ENCODE measurements at places on chromosomes 4 and X.

DNA sequence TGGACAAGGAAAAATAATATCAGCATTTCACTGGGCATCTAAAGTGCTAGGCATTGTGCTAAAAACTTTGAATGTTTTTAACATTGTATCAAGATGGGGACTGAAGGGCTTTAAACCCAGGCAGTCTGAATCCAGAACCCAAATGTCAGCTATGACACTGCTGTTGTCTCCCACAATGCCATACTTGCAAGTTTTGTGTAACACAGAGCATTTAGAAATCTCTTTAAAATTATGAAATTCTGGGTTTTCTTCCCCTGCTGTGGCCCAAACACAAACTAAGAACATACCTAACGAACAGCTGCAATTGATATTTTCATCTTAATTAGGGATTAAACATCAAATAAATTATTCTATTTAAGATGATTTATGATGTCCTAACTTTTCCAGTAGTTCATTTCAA is 66.8 kb upstream of the LSM6 start:
- no peak for DNase-seq

- DNase-seq = peak; percentile 36
Observed at GRCh38 chrX:49001521-49002090, 458 bp downstream of the GRIPAP1 start.

GRCh38 chrX:72297953-72298730 is 7.6 kb downstream of the CITED1 start:
- no peak for DNase-seq

DNA sequence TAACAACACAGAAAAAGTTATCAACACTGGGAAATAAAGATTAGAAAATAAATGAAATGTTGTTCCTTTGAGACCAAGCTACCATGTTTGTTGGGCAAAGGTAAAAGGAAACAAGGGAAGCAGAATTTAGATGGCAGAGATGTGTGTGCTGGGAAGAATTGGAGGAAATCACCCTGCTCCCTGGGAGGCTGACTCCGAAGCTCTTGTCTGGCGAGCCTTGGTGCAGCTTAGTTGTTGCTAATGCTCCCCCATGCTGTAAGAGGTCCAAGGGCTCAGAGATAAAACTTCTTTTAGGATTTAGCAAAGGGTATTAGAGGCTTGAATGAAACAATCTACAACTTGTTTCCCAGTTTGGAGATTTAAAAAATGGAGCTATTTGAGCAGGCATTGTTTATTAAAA is 123.8 kb upstream of the DDIT4L start:
- DNase-seq = no peak

DNA sequence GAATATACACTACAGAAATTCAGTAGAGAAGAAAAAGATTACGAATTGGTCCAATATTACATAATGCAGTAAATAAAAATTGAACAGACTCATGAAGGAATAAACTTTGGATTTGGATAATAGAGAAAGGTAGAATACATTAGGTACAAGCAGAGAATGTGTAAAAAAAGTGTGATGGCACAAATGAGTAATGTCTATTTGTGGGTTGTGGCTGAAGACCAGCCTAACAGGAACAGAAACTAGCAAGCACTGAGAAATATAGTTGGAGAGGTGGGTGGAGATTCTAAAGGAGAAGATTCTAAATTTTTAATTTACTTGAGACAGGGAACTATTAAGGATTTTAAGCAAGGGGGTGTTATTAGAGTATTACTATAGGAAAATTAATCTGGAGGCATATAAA is 15.2 kb upstream of the CLOCK start:
- no peak for DNase-seq

- no peak for DNase-seq
Observed at GRCh38 chrX:13652287-13652793, 601 bp upstream of the TCEANC start.

DNA sequence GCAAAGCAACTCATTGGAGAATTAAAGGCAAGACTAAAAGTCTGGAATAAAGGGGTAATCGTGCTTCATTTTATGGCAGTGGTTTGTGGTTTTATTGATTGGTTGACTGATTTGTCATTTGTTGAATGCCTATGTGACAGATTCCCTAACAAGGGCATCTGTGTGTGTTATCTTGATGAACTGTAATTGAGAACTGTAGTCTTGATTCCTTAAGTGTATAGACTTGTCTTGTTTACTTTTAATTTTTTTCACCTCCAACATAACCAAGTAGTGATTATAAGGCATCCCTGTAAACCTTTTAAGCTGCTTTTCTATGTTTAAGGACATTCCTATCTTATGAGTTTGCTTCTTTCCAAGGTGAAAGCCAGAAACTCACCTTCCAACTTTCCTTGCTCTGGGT is 216.0 kb upstream of the TAPT1 start:
- DNase-seq = no peak

- DNase-seq = no peak
Observed at GRCh38 chr4:88327665-88328064, 43.3 kb upstream of the PPM1K start.

- DNase-seq = no peak
Observed at GRCh38 chr4:17203797-17204196, 305.4 kb upstream of the LDB2 start.

- DNase-seq = peak; percentile 13
Observed at GRCh38 chr4:2689825-2690700, 66.1 kb downstream of the TNIP2 start.

GRCh38 chr4:112765317-112765974 is 128.5 kb downstream of the LARP7 start:
- DNase-seq = no peak

- DNase-seq = no peak
Observed at GRCh38 chrX:37659047-37659446, 26.5 kb upstream of the XK start.

DNA sequence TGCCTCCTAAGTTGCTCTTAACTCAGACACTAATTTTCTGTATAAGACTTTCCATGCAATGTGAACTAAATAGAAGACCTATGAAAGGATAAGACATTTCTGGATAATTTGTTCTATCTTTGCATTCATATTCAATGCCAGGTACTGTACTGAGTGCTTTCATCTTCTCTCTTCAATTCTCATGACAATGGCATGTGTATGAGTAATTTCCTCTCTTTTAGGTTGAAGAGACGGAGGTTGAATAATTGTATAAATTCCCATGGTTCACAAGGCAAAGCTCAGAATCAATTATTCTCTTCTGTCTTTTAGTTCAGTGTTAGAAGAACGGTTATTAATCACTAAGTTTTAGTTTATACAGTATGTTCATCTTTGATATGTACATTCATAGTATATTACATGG is 29.3 kb upstream of the CFAP299 start:
- no peak for DNase-seq

DNA sequence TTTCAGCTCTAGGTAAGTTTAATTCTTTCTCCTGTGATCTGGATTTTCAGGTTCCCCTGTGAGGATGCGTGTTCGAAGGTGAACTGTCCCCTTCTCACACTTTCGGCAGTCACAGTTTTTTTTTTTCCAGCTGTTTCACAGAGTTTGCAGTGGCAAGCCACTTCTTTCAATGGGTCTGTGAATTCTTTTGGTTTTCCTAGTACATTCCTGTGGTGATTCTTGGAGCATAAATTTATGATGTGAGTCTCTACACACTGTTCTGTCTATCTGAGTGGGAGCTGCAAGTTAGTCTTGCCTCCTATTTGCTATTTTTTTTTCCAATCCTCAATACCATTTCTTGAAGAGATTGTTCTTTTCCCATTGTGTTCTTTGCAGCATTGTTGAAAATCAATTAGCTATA is 595.5 kb downstream of the RAPGEF2 start:
- no peak for DNase-seq

DNA sequence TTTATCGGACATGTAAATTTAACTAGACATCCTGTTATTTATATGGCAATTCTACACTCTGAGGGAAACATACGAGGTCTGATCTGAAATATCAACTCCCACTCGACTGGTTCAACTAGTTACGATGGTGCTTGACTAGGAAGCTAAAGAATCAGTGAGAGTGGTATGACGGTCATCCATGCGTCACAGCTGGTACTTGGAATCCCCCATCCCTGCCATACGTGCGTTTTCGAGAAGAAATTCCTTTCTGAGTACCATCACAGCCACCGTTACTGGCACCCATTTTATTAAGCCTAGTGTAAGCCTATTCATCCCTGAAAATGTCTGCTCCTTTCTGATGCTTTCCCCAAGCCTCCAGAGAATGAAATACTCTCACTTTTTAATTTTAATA is 695 bp upstream of the PIGA start:
- DNase-seq = no peak

- no peak for DNase-seq
Observed at GRCh38 chr4:119099227-119099810, 36.3 kb upstream of the MYOZ2 start.

DNA sequence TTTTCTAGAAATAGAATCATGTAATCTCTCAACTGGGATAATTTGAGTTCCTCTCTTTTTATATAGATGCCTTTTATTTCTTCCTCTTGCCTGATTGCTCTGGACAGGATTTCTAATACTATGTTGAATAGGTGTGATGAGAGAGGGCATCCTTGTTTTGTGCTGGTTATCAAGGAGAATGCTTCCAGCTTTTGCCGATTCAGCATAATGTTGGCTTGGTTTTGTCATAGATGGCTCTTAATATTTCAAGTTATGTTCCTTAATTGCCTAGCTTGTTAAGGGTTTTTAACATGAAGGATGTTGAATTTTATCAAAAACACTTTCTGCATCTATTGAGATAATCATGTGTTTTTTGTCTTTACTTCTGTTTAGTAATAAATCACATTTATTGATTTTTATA is 58.7 kb downstream of the TMEM47 start:
- no peak for DNase-seq

DNA sequence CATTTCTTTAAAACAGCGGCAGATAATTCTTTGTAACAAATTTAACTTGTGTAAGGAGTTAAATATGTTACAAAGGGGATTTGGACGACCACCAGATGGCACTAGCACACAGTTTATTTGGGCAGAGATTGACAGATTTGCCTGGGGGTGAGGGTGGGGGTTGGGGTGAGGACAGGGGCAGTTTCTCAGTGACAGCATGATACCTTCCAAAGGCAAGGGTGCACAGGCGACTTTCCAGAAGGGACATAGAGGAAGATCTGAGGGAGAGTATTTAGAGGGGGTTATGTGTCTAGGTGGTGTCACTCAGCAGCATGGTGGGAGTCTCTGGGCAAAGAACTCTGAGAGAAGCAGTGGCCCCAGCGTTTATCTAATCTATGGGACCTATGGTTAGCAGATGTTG is 9.6 kb upstream of the TMA16 start:
- DNase-seq = no peak

DNA sequence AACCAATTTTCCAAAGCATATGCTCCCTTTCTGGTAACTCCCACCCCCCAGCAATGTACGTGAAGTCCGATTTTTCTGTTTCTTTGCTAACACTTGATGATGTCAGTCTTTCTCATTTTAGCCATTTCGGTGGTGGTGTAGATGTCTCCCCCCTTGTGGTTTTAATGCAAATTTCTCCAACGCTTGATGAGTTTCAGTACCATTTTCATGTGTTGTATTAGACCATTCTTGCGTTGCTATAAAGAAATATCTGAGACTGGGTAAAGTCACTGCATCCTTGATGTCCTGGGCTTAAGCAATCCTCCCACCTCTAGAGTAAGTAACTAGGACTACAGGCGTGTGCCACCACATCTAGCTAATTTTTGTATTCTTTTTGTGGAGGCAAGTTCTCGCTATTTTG is 148.4 kb upstream of the VCX3A start:
- DNase-seq = no peak

GRCh38 chr4:46653842-46654241 is 255.2 kb downstream of the COX7B2 start:
- DNase-seq = no peak

GRCh38 chr4:106473515-106473914 is 104.9 kb upstream of the GIMD1 start:
- DNase-seq = no peak

DNA sequence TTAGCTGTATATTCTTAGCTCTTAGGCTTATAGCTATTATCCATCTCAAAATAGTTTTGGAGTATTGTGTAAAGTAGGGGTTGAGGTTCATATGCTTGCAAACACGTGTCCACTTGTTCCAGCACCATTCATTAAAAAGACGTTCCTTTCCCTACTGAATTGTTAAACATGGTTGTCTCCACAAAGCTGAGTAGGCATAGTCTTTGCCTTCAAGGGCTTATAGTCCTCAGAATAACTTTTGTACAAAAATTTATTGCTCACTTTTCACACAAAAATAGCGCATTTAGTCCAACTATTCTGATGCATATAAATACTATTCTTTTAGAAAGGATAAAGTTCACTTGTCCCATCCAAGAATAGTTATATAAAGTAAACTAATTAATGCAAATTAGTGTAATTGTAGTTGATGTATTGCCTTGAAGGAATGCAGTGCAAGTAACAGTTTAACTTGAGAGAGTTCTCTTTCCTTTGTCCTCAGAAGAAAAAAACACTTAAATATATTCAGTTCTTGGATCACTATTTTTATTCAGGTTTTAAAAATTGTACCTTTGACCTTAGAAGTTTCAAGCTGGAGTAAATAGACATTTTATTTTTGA is 14.1 kb downstream of the LRIT3 start:
- no peak for DNase-seq

DNA sequence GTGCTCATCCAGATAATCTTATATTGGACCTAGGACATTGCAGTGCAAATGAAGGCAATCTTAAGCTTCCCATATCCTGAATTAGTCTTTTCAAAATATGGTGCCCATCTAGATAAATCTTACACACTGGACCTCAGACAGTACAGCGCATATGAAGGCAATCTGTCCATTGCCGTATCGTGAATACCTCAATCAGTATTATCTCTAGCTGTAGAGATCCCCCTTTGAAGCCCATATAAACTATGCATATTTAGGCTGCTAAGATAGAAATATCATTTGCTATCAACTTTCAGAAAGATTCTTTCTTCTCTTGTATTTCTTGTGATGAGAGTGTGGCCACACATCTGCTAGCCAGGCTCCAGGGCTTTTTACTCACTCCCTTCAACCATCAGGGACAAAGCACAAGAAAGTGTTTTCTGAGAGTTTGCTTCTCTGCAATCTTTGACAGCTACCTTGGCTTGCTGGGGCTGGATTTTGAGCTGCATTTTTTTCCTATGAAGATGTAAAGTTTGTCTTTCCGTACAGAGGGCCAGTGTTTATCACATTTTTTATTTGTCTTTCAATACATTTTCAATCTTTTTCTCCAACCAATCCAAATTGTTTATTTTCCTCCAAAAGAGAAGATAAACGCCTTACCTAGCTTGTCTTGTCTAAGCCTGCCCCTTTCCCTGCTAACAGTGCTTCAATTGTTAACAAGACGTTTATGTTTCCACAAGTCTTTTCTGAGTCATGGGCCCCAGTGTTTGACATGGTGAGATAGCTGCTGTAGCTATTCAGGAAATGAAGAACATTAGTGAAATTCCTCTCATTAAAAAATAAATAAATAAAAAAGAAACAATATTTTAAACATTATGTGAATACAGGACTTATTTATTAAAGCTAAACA is 57.6 kb upstream of the FAT1 start:
- DNase-seq = no peak

- no peak for DNase-seq
Observed at GRCh38 chr4:159722052-159722451, 619.2 kb downstream of the RAPGEF2 start.

Data from stimulated activated CD8-positive, alpha-beta memory T cell treated with anti-CD3 and anti-CD28 coated beads, Interleukin-15, amount 100 ng/mL, for 4 hours (primary cell).